ENCODE measurements at places on chromosomes 6 and 20. TPM values are rescaled to one million over a fixed set of nuclear protein-coding genes. Genes with fewer than 3 reads are reported as not detected.
A peak's percentile ranks its signal among the peaks of the same experiment; 100 is the strongest.

DNA sequence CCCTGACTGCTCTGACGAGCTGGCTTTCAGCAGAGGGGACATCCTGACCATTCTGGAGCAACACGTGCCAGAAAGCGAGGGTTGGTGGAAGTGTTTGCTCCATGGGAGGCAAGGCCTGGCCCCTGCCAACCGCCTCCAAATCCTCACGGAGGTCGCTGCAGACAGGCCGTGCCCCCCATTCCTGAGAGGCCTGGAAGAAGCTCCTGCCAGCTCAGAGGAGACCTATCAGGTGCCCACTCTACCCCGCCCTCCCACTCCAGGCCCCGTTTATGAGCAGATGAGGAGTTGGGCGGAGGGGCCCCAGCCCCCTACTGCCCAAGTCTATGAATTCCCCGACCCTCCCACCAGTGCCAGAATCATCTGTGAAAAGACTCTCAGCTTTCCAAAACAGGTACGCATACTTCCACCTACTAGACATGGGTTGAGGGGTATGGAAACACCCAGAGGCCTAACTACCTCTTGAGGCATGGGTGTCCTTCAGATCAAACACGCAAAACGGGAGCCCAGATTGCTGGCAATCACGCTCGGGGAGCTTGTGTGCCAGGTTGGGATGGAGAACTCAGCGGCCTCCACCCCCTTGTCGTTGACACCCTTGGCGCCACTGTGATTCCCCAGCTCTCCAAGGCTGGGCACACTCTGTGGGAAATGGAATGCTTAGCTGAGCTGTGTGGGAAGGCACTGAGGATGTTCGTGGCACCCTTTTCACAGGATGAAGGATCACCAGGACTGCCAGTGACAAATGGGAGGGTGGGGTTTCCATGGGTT is 25.3 kb downstream of the CASS4 start:
- DNase-seq = no peak

- DNase-seq = no peak
These were observed 117.5 kb upstream of the SIRPG start for GRCh38 chr20:1775117-1775516.

Gene CNR1
- total RNA-seq = 25.7 TPM

DNA sequence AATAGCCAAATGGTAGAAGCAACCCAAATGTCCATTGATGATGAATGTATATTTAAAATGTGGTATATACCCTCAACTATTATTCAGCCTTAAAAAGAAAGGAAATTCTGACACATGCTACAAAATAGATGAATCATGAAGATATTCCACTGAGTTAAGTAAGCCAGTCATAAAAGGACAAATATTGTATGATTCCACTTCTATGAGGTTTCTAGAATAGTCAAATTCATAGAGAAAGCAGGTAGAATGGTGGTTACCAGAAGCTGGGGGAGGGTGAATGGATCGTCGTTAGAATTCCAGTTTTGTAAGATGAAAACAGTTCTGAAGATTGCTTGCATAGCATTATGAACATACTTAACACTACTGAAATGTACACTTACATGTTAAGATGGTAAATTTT is 214.3 kb upstream of the MYLIP start:
- no peak for DNase-seq

Gene OPRM1
- 3.3 TPM for total RNA-seq

DNA sequence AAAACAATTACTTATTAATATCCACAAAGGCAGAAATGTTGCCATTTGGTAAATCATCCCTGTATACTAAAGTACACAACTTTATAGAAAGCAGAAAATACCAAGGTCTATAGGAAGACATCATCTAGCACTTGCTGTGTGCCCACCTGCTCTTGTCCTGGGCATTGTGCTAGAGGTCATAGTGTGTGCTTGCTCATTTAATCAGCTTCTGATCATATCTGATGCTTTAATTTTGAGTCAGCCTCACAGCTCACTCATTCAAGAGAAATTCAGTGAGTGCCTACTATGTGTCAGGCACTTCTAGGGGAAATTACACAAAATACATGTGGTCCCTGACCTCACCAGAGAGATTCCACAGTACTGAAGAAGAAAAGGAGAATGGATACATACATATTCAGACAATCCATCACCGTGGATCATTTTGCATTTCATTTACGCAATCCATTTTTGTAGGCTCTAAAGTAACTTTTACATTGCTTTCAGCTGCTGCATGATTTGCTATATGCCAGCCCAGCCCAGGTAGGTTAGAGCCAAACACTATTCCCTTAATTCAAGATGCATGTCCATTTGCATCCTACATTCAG is 167.9 kb upstream of the MCHR2 start:
- DNase-seq = no peak

DNA sequence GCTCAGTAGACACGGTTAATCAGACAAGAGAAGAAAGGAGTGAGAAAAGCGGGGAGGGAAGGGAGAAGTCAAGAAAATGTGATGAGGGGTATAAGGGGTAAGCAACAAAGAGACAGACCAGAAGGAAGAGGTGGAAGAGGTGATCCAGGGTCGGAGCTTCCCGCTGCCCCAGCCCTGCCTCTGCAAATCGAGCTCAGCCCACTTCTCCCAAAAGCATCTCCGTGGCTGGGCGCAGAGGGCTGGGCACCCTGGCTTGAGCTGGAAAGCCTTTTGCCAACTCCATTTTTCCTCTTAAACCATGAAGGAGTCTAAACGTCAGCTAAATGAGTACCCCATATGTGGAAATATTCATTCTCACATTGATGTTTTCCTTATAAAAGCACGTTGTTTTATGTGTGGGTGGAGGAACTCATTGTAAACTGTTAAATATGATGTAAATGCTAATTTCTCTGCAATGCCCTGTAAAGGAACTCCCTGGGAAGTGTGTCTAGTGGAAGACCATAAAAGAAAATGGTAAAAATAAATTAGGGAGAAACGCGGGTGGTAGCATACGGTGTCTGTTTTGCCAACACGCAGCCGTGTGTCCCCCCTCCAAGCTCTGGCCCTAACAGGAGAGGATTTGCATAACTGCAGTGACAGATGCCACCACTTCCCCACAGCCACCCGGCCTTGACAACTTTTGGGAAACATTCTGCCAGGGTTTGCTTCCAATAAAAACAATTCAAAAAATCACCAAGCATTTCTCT is 55.2 kb upstream of the MAFB start:
- DNase-seq = no peak

DNA sequence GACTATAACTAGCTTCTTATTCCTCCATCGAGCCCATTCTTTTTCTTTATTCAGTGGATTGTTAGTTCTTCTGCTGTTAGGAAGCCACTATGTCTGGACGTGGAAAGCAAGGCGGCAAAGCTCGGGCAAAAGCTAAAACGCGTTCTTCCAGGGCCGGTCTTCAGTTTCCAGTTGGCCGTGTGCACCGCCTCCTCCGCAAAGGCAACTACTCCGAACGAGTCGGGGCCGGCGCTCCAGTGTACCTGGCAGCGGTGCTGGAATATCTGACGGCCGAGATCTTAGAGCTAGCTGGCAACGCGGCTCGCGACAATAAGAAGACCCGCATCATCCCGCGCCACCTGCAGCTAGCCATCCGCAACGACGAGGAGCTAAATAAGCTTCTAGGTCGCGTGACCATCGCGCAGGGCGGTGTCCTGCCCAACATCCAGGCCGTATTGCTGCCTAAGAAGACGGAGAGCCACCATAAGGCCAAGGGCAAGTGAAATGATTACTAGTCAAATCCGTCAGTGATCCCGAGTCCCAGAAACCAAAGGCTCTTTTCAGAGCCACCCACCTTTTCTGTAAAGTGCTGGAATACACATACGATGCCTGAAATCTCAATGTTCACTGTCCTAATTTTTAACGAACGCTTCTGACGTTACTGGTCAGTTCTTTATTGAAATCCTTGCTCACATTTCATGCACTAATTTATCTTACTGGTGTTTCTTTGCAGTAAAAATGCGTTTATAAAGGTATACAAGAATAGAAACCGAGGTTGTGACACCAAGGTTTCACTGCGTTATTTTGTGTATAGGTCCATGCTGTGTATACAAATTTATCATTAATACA is 129.9 kb downstream of the HFE start:
- peak; percentile 97 for DNase-seq

GRCh38 chr6:166488701-166489100 is 97.8 kb downstream of the RAMACL start:
- DNase-seq = peak; percentile 52

Measured in sigmoid colon (tissue), 7 donors.